ENCODE measurements at places on chromosomes 6 and 20. TPM values are rescaled to one million over a fixed set of nuclear protein-coding genes. Genes with fewer than 3 reads are reported as not detected.

TRIM40 gene
- not detected for polyA plus RNA-seq

ULBP1 gene
- 0.03 TPM for polyA plus RNA-seq

HCK gene
- 12.2 TPM for polyA plus RNA-seq

HECA gene
- 12.5 TPM for polyA plus RNA-seq

SPATA2 gene
- 6.7 TPM for polyA plus RNA-seq

SYNDIG1 gene
- polyA plus RNA-seq: 1.7 TPM

EEF1E1 gene
- polyA plus RNA-seq: 21.6 TPM

MATN4 gene
- polyA plus RNA-seq: 0.58 TPM

TAF4 gene
- 9.9 TPM for polyA plus RNA-seq

RSPH4A gene
- polyA plus RNA-seq: 0.28 TPM

SLC2A4RG gene
- polyA plus RNA-seq: 106 TPM

FRS3 gene
- polyA plus RNA-seq: 7.4 TPM

LCA5 gene
- polyA plus RNA-seq: 4.7 TPM

ZC2HC1B gene
- not detected for polyA plus RNA-seq

TPD52L1 gene
- 160 TPM for polyA plus RNA-seq

TEAD3 gene
- 126 TPM for polyA plus RNA-seq

ALDH8A1 gene
- 0.60 TPM for polyA plus RNA-seq

APCDD1L gene
- polyA plus RNA-seq: 5.6 TPM

KCNQ5 gene
- 1.8 TPM for polyA plus RNA-seq

RIPPLY2 gene
- 2.5 TPM for polyA plus RNA-seq

OR12D3 gene
- not detected for polyA plus RNA-seq

CLVS2 gene
- polyA plus RNA-seq: 0.10 TPM

LTV1 gene
- polyA plus RNA-seq: 25.7 TPM

TNXB gene
- polyA plus RNA-seq: 93.5 TPM

KCNG1 gene
- polyA plus RNA-seq: 8.3 TPM

UBE2V1 gene
- 85.7 TPM for polyA plus RNA-seq

VIP gene
- 13.3 TPM for polyA plus RNA-seq

TMEM242 gene
- polyA plus RNA-seq: 9.6 TPM

SIGLEC1 gene
- polyA plus RNA-seq: 7.6 TPM

ENPP3 gene
- polyA plus RNA-seq: 0.43 TPM

ULBP3 gene
- 1.1 TPM for polyA plus RNA-seq

TDRD6 gene
- polyA plus RNA-seq: 0.13 TPM

C6orf58 gene
- polyA plus RNA-seq: not detected

WDR27 gene
- 15.9 TPM for polyA plus RNA-seq

HSPA1B gene
- 269 TPM for polyA plus RNA-seq

OTOR gene
- not detected for polyA plus RNA-seq

SLC17A3 gene
- not detected for polyA plus RNA-seq

TREM2 gene
- polyA plus RNA-seq: 1.5 TPM

FAM209B gene
- polyA plus RNA-seq: 0.28 TPM

FUCA2 gene
- polyA plus RNA-seq: 46.3 TPM

C20orf141 gene
- not detected for polyA plus RNA-seq

LY6G5C gene
- polyA plus RNA-seq: 4.0 TPM

PKIB gene
- 0.60 TPM for polyA plus RNA-seq

SEMG1 gene
- not detected for polyA plus RNA-seq

EYA4 gene
- polyA plus RNA-seq: 1.3 TPM

TCF19 gene
- polyA plus RNA-seq: 7.9 TPM

SS18L1 gene
- polyA plus RNA-seq: 8.8 TPM

ELOVL2 gene
- 4.1 TPM for polyA plus RNA-seq

C6orf118 gene
- not detected for polyA plus RNA-seq

ZDHHC14 gene
- polyA plus RNA-seq: 9.6 TPM

FERMT1 gene
- polyA plus RNA-seq: 3.4 TPM

C6orf132 gene
- 4.4 TPM for polyA plus RNA-seq

MRS2 gene
- 19.6 TPM for polyA plus RNA-seq

GJA1 gene
- 117 TPM for polyA plus RNA-seq

RNF217 gene
- polyA plus RNA-seq: 7.9 TPM
